ENCODE measurements at places on chromosomes 3 and 15.

- DNase-seq = no peak
Observed at GRCh38 chr3:158431829-158432228, 139.2 kb upstream of the MLF1 start.

- no peak for DNase-seq
Observed at GRCh38 chr3:98821063-98821462, 57.9 kb downstream of the ST3GAL6 start.

DNA sequence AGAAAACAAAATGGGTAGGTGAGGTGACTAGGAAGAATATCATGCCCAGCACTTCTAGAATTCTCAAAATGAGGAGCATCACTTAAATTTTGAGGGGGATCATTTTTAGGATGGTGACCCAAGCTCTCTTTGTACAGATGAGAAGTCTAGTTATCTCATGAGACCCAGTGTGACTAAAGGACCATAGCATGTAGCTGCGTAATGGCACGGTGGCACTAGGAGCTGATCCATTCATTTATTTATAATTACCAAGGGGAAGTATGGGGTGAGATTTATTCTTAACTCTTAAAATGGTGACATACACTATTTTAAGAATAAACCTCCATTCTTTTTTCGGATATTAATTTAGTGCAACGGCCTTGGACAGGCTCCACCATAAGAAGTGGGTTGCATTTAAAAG, 8.3 kb downstream of the IQGAP1 start:
- DNase-seq = no peak

GRCh38 chr3:194548346-194549321, 61.8 kb upstream of the ATP13A3 start:
- DNase-seq = no peak

DNA sequence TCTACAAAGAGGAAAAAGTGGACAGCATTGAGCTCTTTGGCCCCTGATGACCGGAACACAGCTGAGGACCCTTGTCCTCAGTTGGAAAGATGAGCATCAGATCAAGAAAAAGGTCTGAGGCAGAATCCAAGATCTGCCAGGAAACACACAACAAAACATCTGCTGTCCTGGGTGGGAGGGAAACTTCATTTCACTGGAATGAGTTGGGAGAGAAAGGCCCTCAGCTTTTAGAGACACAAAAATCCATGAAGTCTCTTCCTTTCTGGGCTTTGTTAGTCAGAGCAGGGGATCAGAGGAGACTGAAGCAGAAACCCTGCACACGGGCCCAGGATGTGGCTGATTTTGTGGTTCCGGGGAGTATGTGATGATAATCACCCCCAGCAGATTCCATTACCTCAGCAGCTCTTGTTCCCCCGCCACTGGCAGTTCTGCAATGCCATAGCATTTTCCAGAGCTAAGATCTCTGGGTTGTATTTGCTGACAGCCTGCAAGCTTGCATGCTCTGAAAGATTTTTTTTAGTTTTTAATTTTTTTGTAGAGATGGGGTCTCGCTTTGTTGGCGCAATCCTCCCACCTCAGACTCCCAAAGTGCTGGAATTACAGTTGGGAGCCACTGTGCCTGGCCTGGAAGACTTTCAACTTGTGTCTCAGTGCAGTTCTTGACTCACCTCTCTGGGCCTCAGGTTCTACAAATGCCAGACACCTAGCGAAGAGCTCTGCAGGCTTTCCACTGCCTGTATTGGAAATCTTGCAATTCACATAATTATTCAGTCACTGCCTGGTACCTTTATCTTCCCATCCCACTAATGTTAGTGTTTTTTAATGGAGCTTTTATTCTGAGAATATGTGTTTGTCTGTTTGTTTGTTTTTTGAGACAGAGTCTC, 5.8 kb upstream of the TATDN2 start:
- DNase-seq = peak; percentile 50

DNA sequence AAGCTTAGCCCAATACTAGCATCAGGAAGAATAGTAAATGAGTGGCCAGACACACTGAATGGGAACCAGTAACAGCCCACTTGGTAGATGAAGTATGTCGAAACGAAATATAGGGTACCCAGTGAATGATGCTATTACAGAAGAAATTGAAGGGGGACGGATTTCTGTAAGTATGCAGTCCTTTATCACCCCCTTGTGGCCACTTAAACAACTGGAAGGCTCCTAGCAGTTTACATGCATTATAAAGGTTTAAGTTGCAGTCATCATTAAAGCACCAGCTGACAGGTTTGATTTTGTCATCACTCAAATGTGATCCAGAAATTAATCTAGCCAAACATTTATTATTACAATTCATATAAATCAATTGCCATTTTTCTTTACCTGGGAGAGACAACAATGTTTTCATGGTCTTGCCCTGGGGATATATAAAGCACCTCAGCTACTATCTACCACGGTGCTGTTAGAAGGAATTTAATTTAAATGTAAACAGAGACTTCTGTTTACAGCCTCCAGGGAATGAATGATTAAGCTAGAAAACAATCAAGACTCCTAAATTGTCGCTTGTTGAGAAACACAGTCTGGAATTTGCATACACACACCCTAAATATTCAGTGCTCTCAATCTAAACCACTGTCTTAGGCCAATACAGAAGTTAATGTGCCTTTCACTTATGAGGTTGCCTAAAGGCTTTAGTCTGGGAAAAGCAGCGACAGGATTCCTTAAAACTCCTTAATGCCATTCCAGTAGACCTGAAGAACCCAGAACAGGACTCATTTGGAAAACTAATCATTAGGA, 7.8 kb downstream of the EIF1B start:
- DNase-seq = no peak

DNA sequence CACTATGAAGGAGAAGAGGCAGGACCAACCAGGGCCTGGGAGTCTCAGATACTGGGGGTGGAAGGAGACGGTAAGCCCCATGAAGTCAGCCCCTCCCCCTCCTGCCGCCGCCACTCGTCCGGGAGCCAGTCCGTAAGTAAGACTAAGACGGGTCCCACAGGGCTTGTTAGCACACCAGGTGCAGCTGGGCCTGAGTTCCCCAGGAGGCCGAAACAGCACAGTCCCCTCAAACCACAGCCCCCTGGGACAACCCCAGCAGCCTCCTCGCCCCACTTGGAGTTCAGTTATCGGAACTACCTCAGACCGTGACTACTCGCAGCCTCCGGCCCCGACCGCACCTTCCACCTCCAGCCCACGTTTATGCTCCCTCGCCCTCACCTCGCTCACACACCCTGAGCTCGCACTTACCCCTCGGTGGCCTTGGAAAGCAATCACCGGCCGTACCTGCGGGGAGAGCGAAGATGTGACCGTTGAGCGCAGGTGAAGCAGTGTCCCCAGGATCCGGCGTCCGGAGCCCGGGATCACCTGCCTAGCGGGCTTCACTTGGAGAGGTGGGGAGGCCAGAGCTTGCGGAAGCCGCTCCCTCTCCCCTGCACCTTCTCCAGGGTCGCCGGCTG, 557 bp downstream of the ELL3 start:
- peak; percentile 36 for DNase-seq

DNA sequence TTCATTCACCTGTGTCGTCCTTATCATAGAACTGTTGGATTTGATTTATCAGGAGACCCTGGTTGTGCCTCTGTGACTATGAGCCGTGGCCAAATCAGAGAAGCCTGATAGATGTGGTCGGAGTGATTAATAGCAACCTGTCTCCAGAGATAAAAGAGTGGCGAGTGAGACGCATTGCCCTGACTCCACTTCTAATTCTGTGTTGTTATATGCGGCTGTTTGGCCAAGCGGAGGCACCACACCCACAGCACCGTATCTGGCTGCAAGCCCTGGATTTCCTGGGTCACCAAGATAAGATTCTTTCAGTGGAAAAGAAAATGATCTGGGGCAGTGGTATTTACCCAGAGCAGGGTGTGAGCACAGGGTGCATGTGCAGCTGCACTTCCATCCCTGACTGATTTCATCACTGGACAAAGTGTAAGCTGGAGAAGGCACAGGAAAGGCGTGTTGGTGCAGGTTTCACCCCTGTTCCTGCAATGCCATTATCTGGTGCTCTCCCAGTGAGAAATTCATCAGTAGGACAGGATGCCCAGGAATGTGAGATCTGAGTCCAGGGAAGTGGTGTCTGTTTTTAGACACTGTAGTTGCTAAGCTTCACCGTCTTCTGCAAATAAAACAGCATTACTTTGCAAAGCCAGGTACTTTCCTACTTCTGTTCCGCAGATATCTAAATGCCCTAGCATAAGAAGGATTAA, 84.6 kb downstream of the CD47 start:
- no peak for DNase-seq

- DNase-seq = no peak
Observed at GRCh38 chr3:54053211-54053610, 69.1 kb upstream of the CACNA2D3 start.

GRCh38 chr3:196365736-196366135, 27.5 kb upstream of the TM4SF19 start:
- DNase-seq = no peak

GRCh38 chr3:46351646-46352045, 2.3 kb upstream of the CCR2 start:
- no peak for DNase-seq

DNA sequence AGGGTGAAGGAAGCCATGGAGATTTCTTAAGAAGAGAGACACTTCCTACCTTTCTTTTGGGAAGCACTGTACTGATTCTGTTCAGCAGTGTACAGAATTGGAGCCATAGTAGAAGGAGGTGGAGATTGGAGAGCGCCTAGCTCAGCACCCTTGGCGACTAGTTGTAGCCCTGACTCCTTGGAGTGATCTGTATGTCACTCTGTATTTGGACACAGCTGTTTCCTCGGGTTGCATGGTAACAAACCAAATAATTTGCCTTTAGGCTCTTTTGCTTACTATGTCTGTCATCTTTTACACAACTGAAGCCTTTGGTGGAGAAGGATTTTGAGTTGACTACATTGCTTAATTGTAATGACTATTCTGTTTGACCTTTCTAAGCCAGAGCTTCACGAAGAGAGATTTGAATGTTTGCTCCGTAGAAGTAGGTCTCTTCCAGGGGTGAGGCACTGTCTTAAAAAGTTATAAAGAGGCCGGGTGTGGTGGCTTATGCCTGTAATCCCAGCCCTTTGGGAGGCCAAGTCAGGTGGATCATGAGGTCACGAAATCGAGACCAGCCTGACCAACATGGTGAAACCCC, 77.1 kb downstream of the AKAP13 start:
- no peak for DNase-seq

- DNase-seq = no peak
Observed at GRCh38 chr3:23232854-23233253, 29.7 kb downstream of the UBE2E2 start.

- no peak for DNase-seq
Observed at GRCh38 chr3:56304069-56304468, 164.2 kb downstream of the ERC2 start.

- no peak for DNase-seq
Observed at GRCh38 chr3:8629151-8630021, 15.2 kb downstream of the SSUH2 start.

GRCh38 chr3:14837186-14837877, 18.6 kb downstream of the FGD5 start:
- no peak for DNase-seq

DNA sequence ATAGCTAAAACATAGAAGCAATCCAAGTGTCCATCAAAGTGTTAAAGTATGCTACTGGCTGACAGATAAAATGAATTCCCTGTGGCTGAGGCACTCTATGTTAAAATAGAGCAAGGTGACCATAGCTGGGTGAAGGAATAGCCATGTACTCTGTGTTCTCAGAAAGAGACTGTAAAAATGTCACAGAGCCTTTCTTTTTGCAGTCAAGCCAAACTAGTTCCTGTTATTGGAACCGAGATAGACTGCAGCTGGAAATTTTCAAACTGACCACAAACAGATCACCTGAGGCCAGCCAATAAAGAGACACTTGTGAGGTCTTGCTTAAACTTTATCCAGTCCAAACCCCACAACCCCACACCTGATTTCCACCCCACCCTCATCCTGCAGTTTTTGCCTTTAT, 422.8 kb upstream of the NAALADL2 start:
- DNase-seq = no peak

DNA sequence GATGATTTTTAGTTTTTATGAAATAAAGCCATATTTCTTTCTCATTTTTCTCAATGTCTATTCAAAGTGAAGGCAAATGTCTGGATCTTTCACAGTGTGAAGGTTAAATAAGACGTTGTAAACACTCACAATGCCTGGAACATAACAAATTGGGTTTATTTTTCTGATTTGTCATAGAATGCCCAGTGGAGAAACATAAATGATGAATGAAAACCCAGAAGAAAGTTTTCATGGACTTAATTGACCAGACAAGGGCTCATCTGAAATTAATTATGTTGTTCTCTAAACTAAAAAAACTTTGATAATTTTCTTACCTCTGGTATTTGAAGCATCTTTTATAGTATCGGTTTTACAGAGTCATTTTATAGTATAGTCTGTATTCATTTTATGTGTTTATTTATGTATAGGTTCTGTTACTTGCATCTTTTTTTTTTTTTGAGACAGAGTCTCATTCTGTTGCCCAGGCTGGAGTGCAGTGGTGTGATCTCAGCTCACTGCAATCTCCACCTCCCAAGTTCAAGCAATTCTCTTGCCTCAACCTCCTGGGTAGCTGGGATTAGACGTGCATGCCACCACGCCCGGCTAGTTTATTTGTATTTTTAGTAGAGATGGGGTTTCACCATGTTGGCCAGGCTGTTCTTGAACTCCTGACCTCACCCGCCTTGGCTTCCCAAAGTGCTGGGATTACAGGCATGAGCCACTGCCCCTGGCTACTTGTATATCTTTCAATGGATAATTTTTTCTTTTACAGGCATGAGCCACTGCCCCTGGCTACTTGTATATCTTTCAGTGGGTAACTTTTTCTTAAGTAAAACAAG, 15.1 kb upstream of the BNIP2 start:
- DNase-seq = no peak

DNA sequence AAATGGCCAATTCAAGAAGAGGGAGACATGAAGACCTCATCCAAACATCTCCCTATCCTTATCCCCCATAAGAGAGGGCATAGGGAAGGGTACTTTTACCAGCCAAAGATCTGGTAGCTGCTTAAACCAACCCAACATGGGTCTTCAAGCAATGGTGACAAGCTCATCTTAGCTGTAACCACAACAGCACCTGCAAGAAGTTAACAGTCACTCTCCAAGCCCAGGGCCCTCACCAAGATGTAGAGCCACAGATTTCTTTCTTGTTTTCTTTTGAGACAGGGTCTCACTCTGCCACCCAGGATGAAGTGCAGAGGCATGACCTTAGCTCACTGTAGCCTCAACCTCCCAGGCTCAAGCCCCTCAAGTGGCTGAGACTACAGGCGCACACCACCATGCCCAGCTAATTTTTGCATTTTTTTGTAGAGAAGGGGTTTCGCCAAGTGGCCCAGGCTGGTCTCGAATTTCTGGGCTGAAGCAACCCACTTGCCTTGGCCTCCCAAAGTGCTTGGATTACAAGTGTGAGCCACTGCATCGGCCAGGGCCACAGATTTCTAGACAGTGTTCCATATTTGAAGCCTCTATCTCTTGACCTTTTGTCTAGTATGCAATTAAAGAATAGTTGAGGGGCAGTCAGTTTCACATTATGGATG, 57.1 kb downstream of the DHX30 start:
- no peak for DNase-seq

All from activated CD4-positive, CD25-positive, alpha-beta regulatory T cell treated with anti-CD3 and anti-CD28 coated beads, Interleukin-2, amount 50 U/mL, for 72 hours (primary cell).